Neural crest cell (in vitro differentiated cells): ENCODE measurements at places on chromosomes 1 and 21. TPM values are rescaled to one million over a fixed set of nuclear protein-coding genes. Genes with fewer than 3 reads are reported as not detected.
A peak's percentile ranks its signal among the peaks of the same experiment; 100 is the strongest.

The DNM3 gene
- total RNA-seq, result 3.5 and 3.9 TPM in 2 replicates

The GBP6 gene
- total RNA-seq, result not detected in 2 replicates

DNA sequence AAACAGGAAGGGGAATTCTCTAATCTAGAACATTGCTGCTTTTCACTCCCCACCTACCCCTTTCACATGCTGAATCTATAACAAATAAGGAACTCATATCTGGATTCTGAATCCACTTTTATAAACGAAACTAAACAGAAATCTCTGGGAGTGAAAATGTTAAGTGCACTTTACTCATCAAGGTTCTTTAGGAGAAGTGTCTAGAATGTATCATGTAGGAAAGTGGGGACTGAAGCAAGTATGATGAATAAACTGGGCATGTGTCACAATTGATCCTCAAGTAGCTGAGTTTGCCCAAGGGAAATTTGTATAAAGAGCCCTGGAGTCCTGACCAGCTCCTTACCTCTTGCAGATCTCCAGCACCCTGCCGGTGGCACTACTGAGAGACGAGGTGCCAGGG is 19.8 kb downstream of the AVPR1B start:
- H3K27me3 ChIP-seq, result no peaks in the 10 kb centered on the region
- H3K4me1 ChIP-seq, result no peaks in the 10 kb centered on the region
- H3K27ac ChIP-seq, result no peak overlapping the region
- H3K4me3 ChIP-seq, result no peak overlapping the region

DNA sequence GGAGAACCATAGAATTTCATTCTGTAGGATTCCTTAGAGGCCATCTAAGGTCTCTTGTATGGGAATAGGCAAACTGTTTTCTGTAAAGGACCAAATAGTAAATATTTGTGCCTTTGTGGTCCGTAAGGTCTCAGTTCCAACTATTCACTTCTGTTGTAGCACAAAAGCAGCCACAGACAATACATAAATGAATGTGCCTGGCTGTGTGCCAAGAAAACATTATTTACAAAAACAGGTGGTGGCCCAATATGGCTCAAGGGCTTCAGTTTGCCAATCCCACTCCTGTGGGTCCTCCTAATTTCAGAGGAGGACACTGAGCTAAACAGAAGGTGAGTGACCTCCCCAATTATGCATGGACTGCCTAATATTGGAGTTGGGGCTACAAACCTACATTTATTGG is 67.6 kb upstream of the EDEM3 start:
- peaks cover 2% of the 10 kb centered on the region for H3K36me3 ChIP-seq
- H3K4me1 ChIP-seq, result no peaks in the 10 kb centered on the region
- H3K4me3 ChIP-seq, result no peak overlapping the region
- no peaks in the 10 kb centered on the region for H3K27me3 ChIP-seq
- no peak overlapping the region for H3K27ac ChIP-seq
- no peak for DNase-seq

DNA sequence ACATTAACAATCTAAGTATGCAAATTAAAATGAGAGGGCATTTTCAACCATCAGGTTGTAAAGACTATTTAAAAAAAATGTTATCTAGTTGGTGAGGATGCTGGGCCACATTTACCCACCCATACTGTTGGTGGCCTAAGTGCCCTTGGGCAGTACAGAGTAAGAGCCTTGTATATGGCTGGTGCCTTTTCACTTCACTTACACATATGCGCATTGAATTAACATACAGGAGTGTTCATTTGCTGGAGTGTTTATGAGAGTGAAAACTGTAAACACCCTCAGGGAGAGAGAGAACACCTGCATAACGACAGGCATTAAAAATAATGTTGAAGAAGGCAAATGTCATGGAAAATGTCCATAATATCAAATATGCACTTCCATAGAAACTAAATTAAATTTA is 427.1 kb downstream of the PCP4 start:
- H3K4me3 ChIP-seq, result no peak overlapping the region
- no peak overlapping the region for H3K27ac ChIP-seq
- H3K36me3 ChIP-seq, result no peaks in the 10 kb centered on the region
- peaks cover 10% of the 10 kb centered on the region for H3K4me1 ChIP-seq

GRCh38 chr1:183840140-183840539 is 35.2 kb downstream of the RGL1 start:
- no peaks in the 10 kb centered on the region for H3K27me3 ChIP-seq
- no peak overlapping the region for H3K4me3 ChIP-seq
- peaks cover 20% of the 10 kb centered on the region for H3K4me1 ChIP-seq
- peaks cover 7% of the 10 kb centered on the region for H3K36me3 ChIP-seq
- H3K27ac ChIP-seq, result no peak overlapping the region

DNA sequence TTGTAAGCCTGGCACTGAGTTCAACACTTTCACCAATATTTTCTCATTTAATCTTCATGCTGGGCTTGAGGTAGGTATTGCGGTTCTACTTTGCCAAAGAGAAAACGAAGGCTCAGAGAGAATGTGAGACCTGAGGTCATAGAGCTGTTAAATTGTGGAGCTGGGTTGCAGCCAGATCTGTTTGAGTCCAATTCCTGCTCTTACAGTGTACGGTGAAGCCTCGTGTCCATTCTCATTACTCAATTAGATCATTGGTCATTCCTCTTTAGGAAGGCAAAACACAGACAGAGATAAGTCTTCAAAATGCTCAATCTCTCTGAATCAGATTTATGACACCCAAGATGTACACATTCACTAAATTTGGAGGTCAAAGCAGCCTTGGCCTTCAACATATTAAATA is 559.0 kb upstream of the DAB1 start:
- H3K27ac ChIP-seq, result no peak overlapping the region
- H3K36me3 ChIP-seq, result peaks cover 7% of the 10 kb centered on the region
- no peaks in the 10 kb centered on the region for H3K27me3 ChIP-seq

The OPTC gene
- not detected in 2 replicates for total RNA-seq

The S100A10 gene
- total RNA-seq, result 44.8 and 65.6 TPM in 2 replicates

The PEAR1 gene
- total RNA-seq, result 6.8 and 6.9 TPM in 2 replicates

The KRTAP11-1 gene
- not detected in 2 replicates for total RNA-seq

DNA sequence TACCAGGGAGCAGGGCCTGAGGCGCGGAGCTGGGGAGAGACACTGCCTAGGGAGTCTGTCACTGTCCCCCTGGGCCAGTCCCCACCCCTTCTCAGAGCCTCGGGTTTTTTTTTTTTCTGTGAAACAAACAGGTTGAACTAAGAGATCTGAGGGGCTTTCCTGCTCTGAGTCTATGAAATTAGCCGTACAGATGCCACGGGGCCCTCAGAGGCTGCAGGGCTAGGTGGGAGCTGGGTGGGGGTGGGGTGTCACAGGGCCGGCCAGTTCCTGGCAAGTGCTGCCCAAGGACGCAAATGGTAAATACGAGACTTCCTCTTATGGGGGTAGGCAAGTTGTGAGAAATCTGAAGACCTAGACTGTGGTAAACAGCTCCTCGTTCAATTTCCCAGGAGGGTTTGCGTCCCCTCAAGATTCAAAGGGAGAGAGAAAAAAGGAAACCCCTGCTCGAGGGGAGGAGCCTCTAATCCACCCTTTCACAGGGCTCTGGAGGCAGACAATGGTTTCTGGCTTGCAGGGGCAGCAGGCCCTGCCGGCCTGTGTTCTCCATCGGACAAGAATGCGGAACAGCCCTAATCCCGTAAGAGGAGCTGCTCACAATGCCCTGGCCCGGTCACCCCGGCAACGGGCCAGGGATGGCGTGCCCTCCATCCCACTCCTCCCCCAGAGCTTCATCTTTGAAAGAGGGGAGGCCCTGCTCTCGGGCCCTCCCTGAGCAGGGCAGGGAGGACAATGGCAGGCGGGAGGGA is 7.8 kb downstream of the NUAK2 start:
- peaks cover 85% of the 10 kb centered on the region for H3K4me1 ChIP-seq
- H3K4me3 ChIP-seq, result peak overlapping the region; percentile 85
- H3K27me3 ChIP-seq, result no peaks in the 10 kb centered on the region
- H3K27ac ChIP-seq, result peak overlapping the region; percentile 96
- DNase-seq, result peak; percentile 70
- H3K36me3 ChIP-seq, result peaks cover 7% of the 10 kb centered on the region

GRCh38 chr1:153679337-153680119 is 1.0 kb downstream of the NPR1 start:
- DNase-seq, result peak; percentile 23
- H3K4me1 ChIP-seq, result peaks cover 23% of the 10 kb centered on the region
- H3K27me3 ChIP-seq, result peaks cover 74% of the 10 kb centered on the region

The CENPL gene
- 24.3 and 24.8 TPM in 2 replicates for total RNA-seq

DNA sequence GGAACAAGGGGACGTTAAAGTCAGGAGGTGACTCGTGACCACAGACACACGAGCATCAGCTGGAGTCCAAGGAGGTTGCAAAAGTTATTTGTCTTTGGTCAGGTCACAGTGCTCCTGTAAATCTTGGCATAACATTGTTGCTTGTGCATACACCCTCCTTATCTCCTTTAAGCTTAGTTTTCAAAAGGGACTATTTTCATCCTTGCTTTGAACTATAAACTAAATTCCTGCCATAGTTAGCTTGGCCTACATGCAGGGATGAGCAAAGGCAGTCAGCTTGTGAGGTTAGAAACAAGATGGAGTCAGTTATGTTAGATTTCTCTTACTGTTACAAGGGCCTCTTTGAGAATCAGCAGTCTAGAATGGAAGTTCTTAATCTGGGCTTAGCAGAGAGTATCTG is 28.0 kb upstream of the FASLG start:
- H3K27ac ChIP-seq, result no peak overlapping the region
- H3K4me3 ChIP-seq, result no peak overlapping the region
- H3K27me3 ChIP-seq, result no peaks in the 10 kb centered on the region
- H3K36me3 ChIP-seq, result peaks cover 6% of the 10 kb centered on the region
- no peak for DNase-seq
- no peaks in the 10 kb centered on the region for H3K4me1 ChIP-seq

DNA sequence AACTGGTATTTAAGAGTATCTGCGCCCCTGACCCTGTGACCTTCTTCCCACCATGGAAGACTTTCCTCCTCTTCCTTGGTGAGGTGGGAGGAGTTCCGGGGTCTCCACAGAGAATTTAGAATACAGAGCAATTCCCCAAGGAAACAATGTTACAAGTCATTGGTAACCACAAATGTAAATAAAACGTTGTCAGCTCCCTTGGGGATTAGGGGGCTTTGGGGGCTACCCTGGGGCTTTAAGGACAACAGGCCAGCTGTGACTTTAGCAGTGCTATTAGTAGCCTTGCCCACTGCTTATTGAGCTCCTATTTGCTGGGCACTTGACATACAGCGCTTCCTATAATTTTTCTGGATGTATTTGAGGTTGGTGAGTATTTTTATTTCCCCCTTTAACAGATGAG is 69.0 kb downstream of the IGSF21 start:
- peaks cover 4% of the 10 kb centered on the region for H3K4me1 ChIP-seq
- H3K27ac ChIP-seq, result no peak overlapping the region
- DNase-seq, result no peak
- H3K4me3 ChIP-seq, result no peak overlapping the region

GRCh38 chr1:28417926-28418637 is 48.5 kb downstream of the PHACTR4 start:
- no peak for DNase-seq
- H3K36me3 ChIP-seq, result no peaks in the 10 kb centered on the region
- peaks cover 9% of the 10 kb centered on the region for H3K4me1 ChIP-seq
- no peaks in the 10 kb centered on the region for H3K27me3 ChIP-seq
- H3K4me3 ChIP-seq, result no peak overlapping the region

- H3K4me3 ChIP-seq, result no peak overlapping the region
- H3K27ac ChIP-seq, result no peak overlapping the region
- DNase-seq, result no peak
- H3K27me3 ChIP-seq, result no peaks in the 10 kb centered on the region
Measured at GRCh38 chr1:85611856-85612255, 31.3 kb downstream of the CCN1 start.

The MTF1 gene
- total RNA-seq, result 15.7 and 19.9 TPM in 2 replicates

DNA sequence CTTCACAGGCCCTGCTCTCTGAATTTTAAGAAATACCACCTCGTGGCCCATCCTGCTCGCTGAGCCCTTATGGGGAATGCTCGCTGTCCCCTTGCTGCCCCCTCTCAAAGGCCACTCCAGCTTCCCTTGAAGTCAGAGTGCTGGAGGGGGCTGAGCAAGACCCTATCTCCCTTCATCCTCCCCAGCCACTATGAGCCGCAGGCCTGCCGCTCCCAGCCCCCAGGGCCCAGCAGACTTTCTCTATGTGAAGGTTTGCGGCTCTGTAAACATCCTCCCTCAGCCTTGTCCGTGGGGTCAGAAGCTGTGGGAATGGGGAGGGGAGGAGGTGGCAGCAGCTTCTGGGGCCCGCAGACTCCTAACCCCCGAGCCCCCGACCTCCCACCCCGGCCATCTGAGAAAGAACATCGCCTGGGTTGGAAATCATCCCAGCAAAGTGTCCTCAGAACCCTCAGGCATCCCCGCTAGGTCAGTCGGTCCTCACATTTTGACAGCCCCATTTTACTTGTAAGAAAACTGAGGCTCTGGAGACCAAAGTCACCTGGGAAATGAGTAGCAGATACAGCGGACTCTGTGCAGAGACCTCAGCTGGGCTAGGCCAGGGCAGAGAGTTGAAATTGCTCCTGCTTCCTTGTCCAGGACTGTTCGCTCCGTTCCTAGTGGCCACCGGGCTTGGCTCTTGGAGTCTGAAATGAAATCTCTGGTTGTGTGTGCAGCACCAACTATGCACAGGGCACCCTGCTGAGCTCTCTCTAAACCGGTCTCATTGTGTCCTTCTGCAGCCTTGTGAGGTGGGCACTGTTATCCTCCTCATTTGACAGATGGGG is 4.4 kb downstream of the KCNQ4 start:
- no peak for DNase-seq
- peaks cover 26% of the 10 kb centered on the region for H3K4me1 ChIP-seq
- H3K36me3 ChIP-seq, result no peaks in the 10 kb centered on the region
- peak overlapping the region; percentile 23 for H3K4me3 ChIP-seq
- peaks cover 15% of the 10 kb centered on the region for H3K27me3 ChIP-seq

The CFAP74 gene
- 0.12 and 0.32 TPM in 2 replicates for total RNA-seq

GRCh38 chr1:204591473-204592090 is 75.4 kb downstream of the MDM4 start:
- H3K36me3 ChIP-seq, result no peaks in the 10 kb centered on the region
- DNase-seq, result no peak
- no peaks in the 10 kb centered on the region for H3K27me3 ChIP-seq
- no peak overlapping the region for H3K27ac ChIP-seq

DNA sequence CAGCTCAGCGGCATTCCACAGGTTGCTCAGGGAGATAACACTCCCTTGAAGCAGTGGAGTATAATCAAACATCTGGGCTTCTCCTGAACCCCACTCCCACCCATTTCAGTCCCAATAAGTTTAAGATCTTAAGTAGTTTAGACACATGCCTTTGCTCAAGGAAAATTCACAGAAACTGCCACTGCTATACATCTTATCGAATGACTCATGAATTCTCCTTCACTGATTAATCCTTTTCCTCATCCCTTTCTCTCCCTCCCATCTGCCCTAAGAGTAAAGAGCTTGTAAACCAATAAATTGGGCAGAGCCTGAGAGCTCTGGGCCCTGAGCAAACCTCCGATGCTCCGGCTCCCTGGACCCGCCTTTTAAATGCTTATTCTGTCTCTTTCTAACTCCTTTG is 10.2 kb downstream of the VN1R5 start:
- no peak overlapping the region for H3K27ac ChIP-seq
- H3K27me3 ChIP-seq, result peaks cover 2% of the 10 kb centered on the region
- no peaks in the 10 kb centered on the region for H3K4me1 ChIP-seq
- no peak for DNase-seq
- H3K36me3 ChIP-seq, result peaks cover 7% of the 10 kb centered on the region

GRCh38 chr1:45979778-45980176 is 152.7 kb downstream of the PIK3R3 start:
- no peaks in the 10 kb centered on the region for H3K27me3 ChIP-seq
- H3K4me1 ChIP-seq, result no peaks in the 10 kb centered on the region
- H3K4me3 ChIP-seq, result no peak overlapping the region
- peak overlapping the region; percentile 43 for H3K27ac ChIP-seq

GRCh38 chr1:186104459-186104858 is 270.6 kb downstream of the TPR start:
- no peaks in the 10 kb centered on the region for H3K27me3 ChIP-seq
- DNase-seq, result no peak

The MANEAL gene
- 16.0 and 17.6 TPM in 2 replicates for total RNA-seq

GRCh38 chr1:49448200-49448599 is 575.6 kb downstream of the AGBL4 start:
- H3K4me1 ChIP-seq, result no peaks in the 10 kb centered on the region
- no peaks in the 10 kb centered on the region for H3K27me3 ChIP-seq
- no peak overlapping the region for H3K4me3 ChIP-seq
- peaks cover 7% of the 10 kb centered on the region for H3K36me3 ChIP-seq
- H3K27ac ChIP-seq, result no peak overlapping the region
